Stimulated activated CD4-positive, alpha-beta T cell treated with anti-CD3 and anti-CD28 coated beads, TNF-alpha, amount 100 ng/mL, for 1 hour (primary cell): ENCODE measurements at places on chromosomes 12 and 14.

GRCh38 chr14:38342803-38343202, 86.9 kb upstream of the CLEC14A start:
- DNase-seq = no peak

DNA sequence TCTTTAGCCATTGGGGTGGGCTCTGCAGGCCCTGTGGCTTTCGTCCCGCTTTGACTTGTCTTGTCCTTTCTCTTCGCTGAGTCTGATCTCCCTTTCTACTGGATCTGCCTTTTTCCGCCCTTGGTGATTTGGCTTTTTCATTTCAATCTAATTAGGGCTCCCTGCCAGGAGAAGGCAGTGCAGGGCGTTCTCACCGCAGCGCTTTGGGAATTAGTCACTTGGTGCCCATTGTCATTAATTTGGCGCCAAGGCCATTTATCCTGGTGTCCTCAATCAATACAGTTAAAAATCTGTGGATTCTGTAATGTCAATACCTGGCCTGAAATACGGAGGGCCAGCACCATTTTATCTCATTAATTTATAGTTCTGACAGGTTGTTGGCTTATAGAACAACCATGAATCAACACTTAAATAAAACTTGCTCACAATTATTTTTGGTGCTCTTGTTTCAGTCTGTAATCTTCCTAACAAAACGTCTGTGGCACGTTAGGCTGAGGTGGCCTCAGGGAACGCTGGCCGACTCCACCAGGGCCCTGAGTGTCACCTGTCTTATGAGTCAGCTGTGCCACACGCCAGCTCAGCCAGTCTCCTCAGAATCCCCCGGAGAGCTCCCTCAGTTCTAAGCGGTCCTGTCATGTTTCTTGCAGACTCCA, 115.7 kb downstream of the BEGAIN start:
- no peak for DNase-seq

DNA sequence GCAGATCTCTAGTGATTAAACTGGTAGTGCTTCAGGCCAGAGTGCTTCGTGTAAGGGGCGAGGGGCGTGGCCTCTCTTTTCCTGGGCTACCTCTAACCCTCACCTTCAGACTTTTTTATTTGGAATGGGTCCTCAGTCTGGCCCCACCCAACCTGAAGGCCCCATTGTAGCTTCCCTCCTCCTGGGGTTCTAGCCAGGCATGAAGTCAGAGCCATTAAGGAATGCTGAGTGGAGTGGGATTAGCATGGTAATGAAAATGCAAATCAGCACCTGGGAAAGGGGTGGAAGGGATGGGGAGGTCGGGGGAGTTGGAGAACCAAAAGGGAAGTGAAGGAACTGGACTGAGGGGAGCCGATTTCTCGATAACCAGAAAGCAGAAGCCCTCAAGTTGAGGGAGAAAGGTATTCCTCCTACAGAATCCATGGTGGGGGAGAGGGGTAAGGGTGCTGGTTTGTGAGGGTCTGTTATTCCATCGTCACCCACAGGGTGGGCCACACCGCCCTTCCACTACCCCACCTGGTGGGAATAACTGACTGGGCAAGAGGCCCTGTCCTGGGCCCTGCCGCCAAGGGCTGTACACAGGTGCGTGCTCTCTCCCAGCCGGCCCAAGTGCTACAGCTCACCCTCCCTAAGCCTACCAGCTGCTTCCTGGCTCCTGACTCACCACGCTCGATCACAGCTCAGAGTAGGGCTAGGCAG, 14.1 kb downstream of the ZFHX2 start:
- no peak for DNase-seq

GRCh38 chr14:105150026-105150367, 18.6 kb downstream of the JAG2 start:
- no peak for DNase-seq

DNA sequence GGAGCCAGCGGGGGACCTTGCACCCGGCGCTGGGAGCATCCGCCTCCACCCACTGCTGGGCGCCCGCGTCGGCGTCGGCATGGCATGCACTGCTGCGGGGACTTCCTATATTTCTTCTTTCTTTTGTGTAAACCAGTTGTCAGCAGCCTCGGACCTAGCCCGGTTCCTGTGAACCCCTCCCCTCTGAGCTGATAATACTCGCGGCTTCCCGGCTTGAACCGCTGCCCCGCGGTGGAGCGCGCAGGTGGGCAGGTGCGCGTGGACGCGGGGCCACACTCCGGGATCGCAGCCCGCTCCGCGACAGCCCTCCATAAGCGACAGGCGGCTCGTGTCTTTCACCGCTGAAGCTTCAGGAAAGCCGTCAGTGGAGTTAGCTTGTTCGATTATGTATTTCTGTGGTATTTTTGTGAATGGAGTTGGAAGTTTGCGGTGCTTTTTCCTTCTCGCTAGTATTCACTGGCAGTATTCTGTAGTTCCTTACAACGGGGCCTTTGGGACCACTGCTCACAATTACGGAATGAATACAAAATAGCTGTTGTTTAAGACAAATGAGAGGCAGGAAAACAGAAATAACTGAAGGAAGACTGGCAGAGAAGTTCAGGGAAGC, 870 bp downstream of the BMAL2 start:
- DNase-seq = no peak

- no peak for DNase-seq
Measured at GRCh38 chr12:70449753-70450341, 83.8 kb downstream of the KCNMB4 start.
